ENCODE measurements at places on chromosomes 16 and 17.
A peak's percentile ranks its signal among the peaks of the same experiment; 100 is the strongest.

DNA sequence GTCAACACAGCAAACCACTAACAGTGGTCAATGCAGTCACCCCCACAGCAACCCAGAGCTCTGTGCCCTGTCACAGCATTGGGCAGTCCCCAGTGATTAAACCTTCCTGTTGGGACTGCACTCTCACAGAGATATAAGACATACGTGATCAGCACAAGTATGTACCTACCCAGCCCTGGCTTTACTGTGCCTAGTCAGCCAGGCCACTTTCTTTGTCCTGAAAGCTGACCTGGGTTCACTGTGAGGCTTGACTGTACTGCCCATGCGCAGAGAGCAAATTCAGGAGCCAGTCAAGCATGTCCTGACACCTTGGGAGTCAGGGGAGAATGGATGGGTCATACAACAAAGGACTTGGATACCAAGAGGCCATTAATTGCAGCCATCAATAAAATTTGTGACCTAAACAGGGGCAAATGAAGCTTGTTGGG is 10.9 kb upstream of the TMEM170A start:
- DNase-seq: no peak

- DNase-seq: no peak
Observed at GRCh38 chr17:82080048-82080788, 14.6 kb upstream of the DUS1L start.

- DNase-seq: no peak
Observed at GRCh38 chr16:22683730-22684573, 130.0 kb upstream of the HS3ST2 start.

GRCh38 chr17:36204724-36205500 is 6.0 kb upstream of the CCL4L2 start:
- DNase-seq: no peak

GRCh38 chr16:88116121-88116520 is 164.9 kb downstream of the BANP start:
- no peak for DNase-seq

DNA sequence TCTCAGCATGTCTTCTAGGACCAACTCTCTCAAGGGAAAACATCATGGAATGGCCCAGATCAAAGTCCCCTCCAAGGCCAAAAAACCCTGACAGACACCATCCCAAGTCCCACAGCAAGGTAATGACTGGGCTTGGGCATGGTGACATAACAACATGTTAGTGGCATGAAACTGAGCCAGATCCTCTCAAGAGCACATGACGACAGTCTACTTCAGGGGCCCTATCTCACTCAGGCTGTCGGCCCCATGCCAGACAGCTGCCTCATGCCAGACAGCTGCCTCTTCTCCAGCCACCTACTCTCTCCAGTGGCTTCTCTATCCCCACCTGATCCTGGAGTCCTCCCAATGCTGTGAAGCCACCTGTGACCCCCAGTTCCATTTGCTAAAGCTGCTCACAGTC is 18.4 kb downstream of the HSD11B2 start:
- no peak for DNase-seq

DNA sequence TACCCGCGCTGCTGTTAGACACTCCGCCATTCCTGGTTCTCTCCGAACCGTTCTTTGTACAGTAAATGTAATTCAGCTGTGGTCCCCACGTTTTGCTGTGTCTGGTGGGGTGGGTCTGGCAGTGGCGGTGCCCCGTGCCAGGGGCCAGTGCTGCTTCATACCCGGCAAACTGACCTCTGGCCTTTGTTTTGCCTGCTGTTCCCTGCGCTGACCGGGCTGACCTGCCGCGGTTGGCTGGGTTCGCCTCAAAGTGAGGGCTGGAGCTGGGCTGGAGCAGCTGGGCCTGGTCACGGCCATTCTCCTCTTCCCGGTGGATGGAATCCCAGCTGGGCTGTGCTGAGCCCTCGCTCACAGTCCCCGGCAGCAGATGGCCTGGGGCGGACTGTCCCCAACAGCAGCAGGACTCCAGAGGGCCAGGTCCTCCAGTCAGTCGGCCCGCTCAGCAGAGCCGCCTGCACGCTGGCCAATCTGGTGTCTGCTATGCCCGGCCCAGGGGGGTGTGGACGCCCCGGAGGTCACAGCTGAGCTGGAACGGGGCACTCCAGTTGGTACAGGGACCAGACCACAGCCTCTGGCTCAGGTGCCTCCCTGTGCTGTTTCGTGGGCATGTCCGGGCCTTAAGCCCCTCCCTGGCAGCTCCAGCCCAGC is 1.5 kb upstream of the WFIKKN1 start:
- DNase-seq: no peak

DNA sequence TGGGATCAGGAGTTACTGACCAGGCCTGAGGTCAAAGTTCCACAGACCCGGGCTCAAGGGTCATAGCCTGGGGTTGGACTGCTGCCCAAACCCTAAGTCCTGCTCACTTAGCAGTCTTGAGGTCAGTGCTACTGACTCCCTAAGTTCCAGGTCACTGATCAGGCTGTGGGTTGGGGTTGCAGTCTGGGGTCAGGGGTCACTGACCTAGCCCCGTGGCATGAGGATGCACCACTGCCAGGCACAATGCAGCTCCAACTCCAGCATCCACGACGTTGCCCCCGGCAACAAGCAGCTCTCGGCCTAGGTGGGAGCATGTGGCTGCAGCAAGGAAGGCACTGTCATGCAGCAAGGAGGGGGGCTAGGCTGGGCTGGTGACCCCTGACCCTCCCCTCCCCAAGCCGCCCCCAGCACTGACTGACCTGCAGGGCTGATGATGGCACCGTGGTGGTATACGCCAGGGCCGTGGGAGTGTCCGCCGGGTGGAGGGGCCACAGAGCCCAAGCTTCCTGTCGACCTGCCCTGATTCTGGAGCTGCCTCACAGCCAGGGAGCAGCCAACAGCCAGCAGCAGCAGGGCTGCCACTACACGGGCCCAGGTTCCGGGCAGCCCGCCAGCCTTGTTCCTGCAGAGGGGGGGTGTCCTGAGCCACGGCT is 1.1 kb downstream of the GGT6 start:
- DNase-seq: no peak

DNA sequence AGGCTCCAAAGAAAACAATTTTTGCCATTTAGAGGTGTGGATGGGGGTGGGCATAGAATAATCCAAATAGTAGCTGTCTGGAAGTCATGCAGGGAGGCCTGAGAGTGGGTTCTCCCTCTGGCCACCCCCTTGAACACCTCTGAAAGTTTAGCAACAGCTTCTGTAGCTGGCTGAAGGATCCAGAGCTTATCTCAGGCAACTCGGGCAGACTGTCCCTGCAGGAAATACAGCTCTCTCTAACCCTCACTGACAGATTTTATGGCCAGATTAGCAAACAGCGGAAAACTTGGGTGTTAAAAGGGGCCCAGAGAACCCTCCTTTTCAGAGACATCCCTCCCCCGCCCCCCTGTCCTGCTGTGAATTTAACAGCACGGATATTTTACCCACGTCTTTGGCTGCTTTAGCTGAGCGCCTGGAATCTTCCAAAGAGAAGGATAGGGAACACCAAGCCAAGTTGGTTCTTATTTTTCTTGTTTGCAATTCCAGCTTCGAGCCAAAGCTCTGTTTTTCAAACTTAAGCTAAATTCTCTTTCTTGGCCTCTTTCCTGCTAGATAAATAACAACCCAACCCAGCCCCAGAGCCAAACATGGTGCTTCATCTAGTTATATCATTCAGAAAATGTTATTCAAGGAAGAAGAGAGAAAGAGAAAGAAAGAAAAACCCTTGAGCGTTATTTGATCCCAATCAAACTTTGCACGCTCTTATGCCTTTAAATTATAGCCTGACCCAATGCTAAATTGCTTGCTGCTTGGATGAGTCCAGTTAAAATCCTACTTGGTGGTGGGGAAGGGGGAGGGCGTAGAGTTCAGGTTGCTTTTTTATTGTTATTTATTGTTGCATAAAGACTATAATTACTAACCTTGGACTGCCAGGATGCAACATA is 2.3 kb upstream of the HOXB2 start:
- no peak for DNase-seq

GRCh38 chr16:4249530-4250308 is 7.8 kb upstream of the SRL start:
- DNase-seq: no peak

GRCh38 chr16:886084-886543 is 84.7 kb downstream of the LMF1 start:
- DNase-seq: no peak

- DNase-seq: no peak
Observed at GRCh38 chr17:75555679-75556153, 30.2 kb downstream of the LLGL2 start.

- DNase-seq: peak; percentile 12
Observed at GRCh38 chr17:18315562-18315922, 449 bp downstream of the SMCR8 start.

DNA sequence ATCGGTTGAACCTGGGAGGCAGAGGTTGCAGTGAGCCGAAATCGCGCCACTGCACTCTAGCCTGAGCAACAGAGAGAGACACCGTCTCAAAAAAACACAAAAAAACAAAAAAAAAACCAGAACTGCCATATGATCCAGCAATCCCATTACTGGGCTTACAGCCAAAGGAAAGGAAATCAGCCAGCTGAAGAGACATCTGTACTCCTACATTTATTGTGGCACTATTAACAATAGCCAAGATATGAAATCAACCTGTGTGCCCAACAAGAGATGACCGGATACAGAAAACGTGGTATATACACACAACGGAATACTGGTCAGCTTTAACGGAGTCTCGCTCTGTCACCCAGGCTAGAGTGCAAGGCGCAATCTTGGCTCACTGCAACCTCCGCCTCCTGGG is 14.6 kb downstream of the FANCA start:
- no peak for DNase-seq

DNA sequence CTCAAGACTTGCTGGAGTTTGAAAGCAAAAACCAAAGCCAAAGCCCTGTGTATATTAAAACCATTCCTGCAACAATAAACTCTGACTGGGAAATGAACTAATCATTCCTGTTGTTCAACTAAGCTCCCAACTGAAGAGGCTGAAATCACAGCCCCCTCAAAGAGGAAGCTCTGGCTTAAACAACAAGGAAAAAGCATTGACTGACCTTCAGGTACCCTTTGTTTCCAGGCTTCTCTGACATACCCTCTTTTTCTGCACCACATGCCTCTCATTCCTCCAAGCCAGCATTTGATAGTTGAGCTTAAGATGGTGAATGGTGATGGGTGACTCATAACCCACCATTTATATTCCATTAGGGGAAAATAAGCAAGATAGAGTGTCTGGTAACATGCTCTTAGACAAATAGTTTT is 470.9 kb upstream of the SOX9 start:
- DNase-seq: no peak

GRCh38 chr17:47276868-47277267 is 23.2 kb downstream of the ITGB3 start:
- no peak for DNase-seq

- no peak for DNase-seq
Observed at GRCh38 chr17:51289696-51290111, 29.4 kb downstream of the UTP18 start.

- no peak for DNase-seq
Observed at GRCh38 chr16:11423315-11424117, 78.3 kb downstream of the RMI2 start.

DNA sequence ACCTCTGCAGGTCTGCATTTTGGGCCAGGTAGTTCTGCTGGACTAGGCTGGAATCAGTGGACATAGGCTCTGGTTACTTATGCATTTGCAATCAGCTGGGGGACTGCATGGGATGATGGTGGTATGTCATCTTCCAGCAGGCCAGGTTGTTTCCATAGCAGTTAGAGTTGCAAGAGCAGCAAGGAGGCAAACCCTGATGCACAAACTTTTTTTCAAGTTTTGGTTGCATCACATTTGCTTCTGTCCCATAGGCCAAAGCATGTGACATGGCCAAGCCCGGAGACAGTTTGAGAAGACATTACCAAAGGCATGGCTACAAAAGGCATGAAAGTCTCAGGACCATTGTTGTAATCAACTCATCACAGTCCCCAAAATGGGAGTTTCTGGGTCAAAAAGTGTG is 58.2 kb downstream of the PRKCB start:
- no peak for DNase-seq

DNA sequence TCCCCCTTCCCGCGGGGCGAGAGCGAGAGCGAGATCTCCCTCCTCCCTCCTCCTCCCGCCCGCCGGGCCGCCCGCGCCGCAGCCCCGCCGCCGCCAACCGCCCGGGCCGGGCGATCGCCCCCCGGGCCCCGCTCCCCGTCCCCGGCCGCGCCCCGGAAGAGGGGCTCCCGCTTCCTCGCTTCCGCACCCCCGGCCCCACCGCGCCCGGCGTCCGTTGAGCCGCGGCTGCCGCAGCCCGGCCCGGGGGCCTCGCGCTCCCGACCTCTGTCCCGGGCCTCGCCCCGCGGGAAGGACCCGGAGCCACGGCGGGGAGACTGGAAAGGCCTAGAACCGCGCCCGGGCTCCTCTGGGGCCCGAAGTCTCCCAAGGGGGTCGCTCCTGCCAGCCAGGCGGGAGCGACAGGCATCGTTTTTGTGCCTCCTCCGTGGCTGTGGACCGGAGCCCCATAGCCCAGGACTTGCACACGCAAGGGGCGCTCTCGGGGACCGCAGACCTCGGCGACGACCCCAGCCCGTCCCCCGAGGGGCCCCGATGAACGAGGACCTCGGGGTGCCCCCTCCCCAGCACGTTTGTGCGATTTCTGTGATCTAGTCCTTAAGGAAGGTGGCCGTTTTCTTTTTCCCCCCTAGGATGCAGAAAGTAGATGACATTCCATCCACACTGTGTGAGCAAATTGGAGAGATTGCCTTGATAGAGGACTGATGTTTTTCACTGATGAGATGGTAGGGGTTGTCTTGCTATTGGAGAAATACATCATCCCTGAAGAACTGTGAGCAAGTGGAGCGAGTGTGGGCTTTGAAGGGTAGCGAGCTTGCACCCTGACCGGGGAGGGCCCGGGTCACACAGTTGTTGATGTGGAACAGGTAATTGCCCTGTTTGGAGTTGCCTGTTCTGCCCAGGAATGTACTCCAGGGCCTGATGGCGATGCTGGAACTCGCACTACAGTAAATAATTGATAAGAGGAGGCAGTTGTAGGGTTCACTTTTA is 611 bp downstream of the BANP start:
- DNase-seq: peak; percentile 30

- no peak for DNase-seq
Observed at GRCh38 chr16:84532855-84533486, 28.5 kb upstream of the MEAK7 start.

DNA sequence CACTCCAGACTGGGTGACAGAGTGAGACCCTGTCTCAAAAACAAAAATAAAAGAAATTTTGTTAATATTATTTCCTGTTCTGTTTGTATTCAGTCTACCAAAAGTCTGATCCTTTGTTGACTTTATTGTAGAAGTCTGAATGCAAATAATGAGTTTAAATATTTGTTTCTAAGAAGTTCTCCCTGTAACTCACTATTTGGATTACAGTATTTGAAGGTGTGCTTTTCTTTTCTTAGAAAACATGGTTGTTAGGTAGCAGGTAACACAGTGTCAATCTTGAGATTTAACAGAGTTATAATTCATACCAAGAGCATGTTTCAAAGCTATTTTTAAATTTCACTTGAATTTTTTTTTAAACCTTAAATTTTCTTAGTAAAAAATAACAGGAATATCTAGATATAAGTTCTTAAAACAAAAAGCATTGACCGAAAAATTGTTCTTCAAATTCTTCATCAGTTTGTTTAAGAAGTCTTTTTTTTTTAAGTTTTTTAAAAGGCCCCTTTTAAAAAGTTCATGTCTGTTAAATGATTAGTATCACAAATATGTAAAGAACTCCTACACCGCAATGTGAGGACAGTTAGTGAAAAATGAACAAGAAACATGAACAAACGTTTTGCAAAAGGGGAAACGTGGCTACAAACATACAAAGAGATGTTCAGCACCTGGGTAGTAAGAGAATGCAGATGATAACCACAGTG is 35.0 kb downstream of the GAN start:
- no peak for DNase-seq

GRCh38 chr17:78609191-78609641 is 32.0 kb upstream of the DNAH17 start:
- no peak for DNase-seq

GRCh38 chr17:40354221-40355122 is 10.1 kb downstream of the GJD3 start:
- no peak for DNase-seq

All from RKO (cell line).